ENCODE measurements at places on chromosomes 2 and 18.

DNA sequence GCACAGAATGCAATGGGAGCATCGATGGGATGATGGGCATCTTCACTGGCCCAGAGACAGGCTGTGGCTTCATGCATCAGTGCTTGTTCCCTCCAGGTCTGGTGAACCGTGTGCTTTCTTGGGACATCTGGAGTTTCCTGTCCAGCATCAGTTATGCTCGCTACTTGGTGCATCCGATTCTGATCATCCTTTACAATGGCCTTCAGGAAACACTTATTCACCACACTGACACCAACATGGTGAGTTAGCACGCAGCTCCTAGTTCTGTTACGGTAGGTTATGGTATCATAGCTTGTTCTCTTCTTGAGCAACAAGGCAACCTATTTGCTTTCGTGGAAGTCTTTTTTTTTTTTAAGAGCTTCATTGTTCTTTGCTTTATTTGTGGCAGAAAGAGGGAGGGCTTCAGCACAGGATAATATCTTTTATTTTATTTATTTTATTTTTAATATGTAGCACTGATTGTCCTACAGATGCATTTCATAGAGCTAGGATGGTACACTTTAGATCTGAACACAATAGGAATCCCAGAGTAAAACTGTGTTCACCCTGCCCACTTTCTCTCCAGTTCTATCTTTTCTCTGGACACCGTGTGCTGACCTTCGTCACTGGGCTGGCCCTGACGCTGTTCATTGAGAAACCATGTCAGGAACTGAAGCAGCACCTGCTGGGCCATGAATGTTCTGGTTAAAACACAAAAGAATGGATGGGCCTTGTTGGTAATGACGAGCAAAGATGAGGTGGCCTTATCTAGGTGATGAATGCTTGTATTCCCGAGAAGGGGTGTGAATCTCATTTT is 71.2 kb upstream of the SEC11C start:
- no peak for DNase-seq

GRCh38 chr2:168626096-168626495 is 170.0 kb downstream of the CERS6 start:
- no peak for DNase-seq

GRCh38 chr2:20231598-20232026 is 6.7 kb upstream of the SDC1 start:
- DNase-seq: no peak

DNA sequence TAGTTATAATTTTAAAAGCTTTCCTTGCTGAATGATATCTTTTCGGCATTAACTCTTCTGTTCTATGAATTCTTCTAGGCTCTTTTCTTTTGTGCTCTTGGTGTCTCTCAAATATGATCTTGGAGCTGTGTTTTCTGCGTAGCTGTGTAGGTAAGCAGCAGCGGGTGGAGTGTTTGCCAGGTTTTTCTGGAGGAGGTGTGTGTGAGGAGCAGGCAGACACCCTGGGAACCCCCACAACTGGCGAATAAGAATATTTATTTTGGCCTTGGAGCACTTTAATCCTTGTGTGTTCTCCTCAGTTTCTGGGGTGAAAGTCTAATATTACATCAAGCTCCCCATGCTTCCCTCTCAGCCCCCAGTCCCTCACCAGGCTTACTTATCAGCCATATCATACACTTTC is 232.0 kb upstream of the FANCL start:
- DNase-seq: no peak

DNA sequence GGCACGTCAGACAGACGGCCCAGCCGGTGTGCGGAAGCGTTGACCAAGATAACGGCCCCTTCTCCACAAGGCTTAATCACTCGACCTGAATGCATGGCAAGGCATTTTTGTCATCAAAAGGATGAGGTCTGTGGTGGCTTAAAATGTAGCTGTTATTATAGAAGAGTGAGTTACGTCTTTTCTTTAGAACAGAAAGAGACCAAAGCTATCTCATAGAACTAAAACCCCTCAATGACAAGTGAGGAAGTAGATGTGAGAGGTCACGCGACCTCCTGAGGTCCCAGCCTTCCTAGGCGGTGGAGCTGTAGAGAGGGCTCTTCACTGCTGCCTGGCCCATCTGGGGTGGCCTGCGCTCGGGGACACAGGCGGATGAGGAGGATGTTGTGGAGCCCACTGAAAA is 75.7 kb downstream of the LDLRAD4 start:
- no peak for DNase-seq

DNA sequence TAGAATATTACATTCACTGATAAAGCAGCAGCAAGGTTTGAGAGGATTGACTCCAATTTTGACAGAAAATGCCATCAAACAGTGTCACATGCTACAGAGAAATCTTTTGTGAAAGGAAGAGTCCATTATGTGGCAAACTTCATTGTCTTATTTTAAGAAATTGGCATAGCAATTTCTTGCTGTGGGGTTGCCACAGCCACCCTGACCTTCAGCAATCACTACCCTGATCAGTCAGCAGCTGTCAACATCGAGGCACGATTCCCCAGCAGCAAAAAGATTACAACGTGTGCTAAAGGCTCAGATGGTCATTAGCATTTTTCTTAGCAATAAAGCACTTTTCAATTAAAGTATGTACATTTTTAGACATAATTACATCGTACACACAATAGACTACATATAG is 74.7 kb downstream of the PRKCE start:
- no peak for DNase-seq
